ENCODE measurements at places on chromosomes 16 and 17. TPM values are rescaled to one million over a fixed set of nuclear protein-coding genes. Genes with fewer than 3 reads are reported as not detected.
A peak's percentile ranks its signal among the peaks of the same experiment; 100 is the strongest.

DNA sequence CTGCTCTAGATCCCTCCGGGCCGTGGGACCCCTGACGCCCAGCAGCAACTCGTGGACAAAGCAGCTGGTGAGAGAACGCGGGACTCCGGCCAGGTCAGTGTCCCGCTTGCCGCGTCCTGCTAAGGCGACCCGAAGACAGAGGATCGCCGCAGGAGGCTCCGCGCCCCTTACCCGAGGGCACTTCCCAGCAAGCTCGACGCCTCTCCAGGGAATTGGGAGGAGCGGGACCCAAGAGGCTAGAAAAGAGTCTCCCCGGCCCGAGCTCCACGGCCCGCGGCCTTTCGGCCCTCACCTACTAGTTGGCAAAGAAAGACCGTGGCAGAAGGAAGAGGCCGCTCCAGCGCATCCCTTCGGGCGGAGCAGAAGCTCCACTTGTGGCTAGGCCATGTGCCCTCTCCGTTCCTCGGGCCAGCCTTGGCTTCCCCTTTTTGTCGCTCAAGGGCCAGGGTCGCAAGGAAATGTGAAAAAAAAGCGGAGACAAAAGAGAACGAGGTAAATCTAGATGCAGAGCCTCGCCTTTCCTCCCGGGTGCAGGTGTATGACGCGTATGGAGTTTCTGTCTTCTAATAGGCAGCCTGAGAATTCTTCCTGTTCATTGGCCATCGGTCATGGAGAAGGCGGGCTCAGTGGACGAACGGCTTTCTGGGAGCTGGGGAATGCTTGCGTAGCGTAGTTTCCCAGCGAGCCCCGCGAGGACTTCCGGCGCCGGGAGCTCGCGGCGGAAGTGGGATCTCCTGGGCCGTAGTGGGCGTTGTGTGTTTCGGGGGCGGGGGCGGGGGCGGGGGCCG lies at the start of gene ZNF213:
ZNF213 (plus strand) TSS at position 692 of the 788 bp plus-strand sequence. CDS start 2,252 bp downstream, outside the sequence.
- peak; percentile 99 for DNase-seq

Gene GRB7
- total RNA-seq = 0.22 TPM

- no peak for DNase-seq
Measured at GRCh38 chr17:69424287-69425041, 10.0 kb downstream of the MAP2K6 start.

DNA sequence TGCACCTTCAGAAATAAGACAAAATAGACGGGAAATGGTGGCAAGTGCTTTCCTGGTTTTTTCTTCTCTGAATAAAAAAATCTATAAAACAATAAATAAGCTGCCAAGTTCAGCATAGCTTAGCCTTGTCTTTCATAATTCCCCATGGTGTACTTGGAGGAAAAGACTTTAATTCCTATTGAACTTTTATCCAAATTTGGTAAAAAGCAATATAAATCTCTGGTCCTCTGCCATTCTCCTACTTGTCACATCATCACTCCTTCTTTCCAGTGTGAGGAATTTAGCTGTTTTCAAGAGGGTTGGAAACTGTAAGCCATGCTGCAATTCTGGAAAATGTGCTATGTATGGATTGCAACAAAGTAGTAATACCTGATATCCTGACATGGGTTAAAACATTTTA lies 551.8 kb upstream of the KIF2B start:
- no peak for DNase-seq

Gene FBXW10B
- total RNA-seq = 0.22 TPM

Gene ZFP1
- 5.4 TPM for total RNA-seq

DNA sequence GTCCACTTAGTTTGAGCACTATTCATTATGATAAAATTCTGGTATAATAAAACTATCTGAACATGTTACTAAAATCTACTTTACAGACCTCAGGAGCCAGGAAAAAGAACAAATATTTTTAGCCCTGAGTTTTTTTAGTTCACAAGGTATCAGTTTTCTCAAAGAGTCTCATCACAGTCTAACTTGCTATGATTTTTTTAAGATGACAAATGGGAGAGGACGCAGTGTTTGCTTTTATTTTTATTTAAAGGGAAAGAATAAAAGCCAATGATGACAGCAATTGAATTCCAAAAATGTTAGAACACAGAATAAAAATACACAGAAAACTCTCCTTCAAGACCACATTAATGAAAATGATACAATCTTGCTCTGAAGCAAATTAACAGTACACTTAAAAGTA lies 7.4 kb downstream of the MED13 start:
- no peak for DNase-seq

Gene SLC52A1
- under 0.01 TPM for total RNA-seq

Gene TPPP3
- total RNA-seq = not detected

GRCh38 chr16:56450986-56451752 lies at the start of the genes NUDT21 and OGFOD1:
Gene NUDT21, minus strand, starts transcription at chr16:56451332. Its CDS starts 130 bp downstream, at chr16:56451202.
Gene OGFOD1, plus strand, starts transcription at chr16:56451554. Its CDS starts 59 bp downstream, at chr16:56451613.
- DNase-seq = peak; percentile 99

- no peak for DNase-seq
Measured at GRCh38 chr17:70863436-70864248, 694.3 kb downstream of the KCNJ2 start.
